ENCODE measurements at places on chromosomes 4 and X.

DNA sequence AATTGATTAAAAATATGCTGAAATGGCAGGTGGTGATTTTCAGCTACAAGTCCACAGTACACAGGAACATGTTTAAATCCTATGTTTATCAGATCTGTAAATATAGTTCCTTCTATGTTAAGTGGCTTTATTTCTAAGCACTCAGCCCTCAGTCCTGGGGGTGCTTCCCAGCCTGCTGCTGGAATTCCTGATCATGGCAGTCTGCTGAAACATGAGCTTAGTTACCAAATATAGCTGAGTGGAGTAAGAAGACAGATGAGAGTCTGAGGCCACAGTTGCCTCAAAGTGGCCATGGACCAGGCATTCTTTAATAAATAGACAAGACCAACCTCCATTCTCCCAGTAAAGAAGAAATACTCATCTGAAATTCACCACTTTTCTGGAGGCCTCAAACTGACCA, 17.1 kb upstream of the DDX60 start:
- no peak for DNase-seq

GRCh38 chrX:118502161-118502789, 6.7 kb downstream of the DOCK11 start:
- DNase-seq: no peak

- DNase-seq: no peak
Measured at GRCh38 chrX:133606990-133607389, 191.7 kb upstream of the GPC4 start.

GRCh38 chr4:69116645-69117321, 20.5 kb downstream of the UGT2B7 start:
- no peak for DNase-seq

DNA sequence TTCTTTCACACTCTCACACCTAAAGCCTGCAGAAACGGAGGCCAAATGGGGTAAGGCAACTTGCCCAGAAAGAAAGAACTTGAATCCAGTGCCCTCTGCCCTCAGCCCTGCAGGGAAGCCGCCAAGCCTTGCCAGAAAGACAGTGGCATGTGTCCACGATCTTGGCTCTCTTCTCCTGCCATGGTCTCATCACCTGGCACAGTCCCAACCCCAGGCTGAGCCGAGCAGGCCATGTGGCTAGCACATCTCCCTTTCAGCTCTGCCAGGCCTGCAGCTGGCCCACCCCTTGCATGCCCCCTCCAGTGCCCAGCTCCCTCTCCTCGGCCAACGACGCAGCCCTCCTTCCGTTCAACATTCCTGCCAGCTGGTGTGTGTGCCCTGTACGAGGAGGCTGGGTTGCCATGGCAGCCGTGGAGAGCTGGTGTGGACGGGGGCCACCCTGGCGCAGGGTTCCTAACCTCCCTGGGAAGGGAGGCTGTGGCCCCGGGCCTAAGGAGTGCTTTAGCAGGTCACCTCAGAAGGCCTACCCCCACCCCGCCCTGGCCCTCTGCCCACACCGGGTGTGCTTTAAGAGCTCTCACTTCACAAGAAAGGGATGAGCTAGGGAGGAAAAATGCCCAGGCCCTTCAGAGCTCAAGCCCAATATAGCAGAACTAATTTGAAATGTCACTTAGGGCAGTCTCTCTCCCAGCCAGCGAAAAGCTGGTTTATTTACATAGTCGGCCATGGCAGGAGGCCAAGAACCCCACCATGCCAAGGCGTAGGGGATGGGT, 73.0 kb upstream of the PJA1 start:
- DNase-seq: no peak

GRCh38 chrX:109390556-109390955, 91.3 kb downstream of the GUCY2F start:
- DNase-seq: no peak

DNA sequence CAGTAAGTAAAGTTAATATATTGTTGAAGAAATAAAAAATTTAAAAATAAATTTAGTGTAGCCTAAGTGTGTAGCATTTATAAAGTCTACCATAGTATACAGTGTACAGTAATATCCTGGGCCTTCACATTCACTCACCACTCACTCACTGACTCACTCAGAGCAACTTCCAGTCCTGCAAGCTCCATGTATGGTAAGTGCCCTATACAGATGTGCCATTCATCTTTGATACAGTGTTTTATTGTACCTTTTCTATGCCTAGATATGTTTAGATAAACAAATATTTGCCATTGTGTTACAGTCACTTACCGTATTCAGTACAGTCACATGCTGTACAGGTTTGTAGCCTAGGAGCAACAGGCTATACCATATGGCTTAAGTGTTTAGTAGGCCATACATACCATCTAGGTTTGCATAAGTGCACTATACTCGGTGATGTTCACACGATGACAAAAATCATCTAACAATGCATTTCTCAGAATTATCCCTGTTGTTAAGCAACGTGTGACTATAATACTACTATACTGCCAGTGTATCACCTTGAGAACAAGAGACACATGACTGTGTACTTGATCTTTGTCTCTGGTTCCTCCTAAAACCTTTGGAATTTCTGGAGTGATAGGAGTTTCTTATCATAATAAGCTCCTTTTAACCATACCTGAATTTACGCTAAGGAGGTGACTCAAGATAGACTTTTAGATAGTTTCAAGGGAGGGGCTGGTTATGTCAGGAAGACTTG, 25.8 kb upstream of the SEPTIN11 start:
- DNase-seq: no peak

- no peak for DNase-seq
Measured at GRCh38 chrX:118644378-118644777, 83.0 kb upstream of the IL13RA1 start.

- DNase-seq: peak; percentile 6
Measured at GRCh38 chrX:100413229-100413628, 3.2 kb upstream of the PCDH19 start.

DNA sequence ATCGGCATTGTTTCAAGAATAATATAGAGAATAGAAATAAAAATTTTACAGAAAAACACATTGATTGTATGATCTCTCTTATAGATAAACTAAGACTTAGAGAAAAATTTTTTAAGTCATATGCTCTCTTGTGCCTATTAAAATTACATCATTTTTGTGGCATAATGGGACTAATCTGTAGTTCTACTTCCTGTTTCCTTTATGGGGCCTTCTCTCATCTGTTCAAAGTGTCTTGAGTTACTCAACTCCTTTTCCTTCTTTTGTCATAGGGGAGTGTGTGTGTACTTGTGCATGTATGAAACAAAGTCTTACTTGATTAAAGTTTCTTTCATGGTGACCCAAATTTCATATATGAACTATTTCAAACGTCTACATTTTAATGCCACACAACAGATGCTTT, 1448.9 kb upstream of the TENM3 start:
- DNase-seq: no peak

- DNase-seq: no peak
Measured at GRCh38 chr4:153533387-153533786, 67.2 kb downstream of the TMEM131L start.

- DNase-seq: peak; percentile 88
Measured at GRCh38 chr4:137531986-137532868, at the start of gene PCDH18. Gene PCDH18, minus strand, starts transcription at chr4:137532494. Its CDS starts 406 bp downstream, at chr4:137532088.

- DNase-seq: no peak
Measured at GRCh38 chr4:75512386-75513211, 1.6 kb downstream of the RCHY1 start.

GRCh38 chr4:34953145-34953799, 1291.0 kb downstream of the ARAP2 start:
- no peak for DNase-seq

- DNase-seq: peak; percentile 92
Measured at GRCh38 chr4:184792950-184793555, 32.7 kb downstream of the ACSL1 start.

- DNase-seq: no peak
Measured at GRCh38 chr4:155164718-155165117, 43.7 kb upstream of the NPY2R start.

DNA sequence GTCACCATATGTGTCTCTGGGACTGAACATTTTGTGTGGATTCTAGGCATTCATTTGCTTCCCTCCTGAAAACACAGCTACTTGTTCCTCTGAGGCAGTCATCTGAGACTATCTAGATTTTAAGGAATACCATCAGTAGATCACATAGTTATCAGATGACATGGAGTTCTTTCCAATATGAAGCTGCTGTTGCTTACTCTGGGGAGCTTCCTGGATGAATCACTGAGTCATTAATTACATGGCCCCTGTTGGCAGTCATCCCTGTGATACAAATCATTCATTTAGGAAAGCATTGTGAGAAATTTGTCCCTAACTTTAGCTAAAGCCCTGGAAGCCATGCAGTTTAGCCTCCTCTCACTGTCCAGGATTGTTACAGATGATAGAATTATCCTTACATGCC, 98.2 kb upstream of the ARSJ start:
- DNase-seq: peak; percentile 68

DNA sequence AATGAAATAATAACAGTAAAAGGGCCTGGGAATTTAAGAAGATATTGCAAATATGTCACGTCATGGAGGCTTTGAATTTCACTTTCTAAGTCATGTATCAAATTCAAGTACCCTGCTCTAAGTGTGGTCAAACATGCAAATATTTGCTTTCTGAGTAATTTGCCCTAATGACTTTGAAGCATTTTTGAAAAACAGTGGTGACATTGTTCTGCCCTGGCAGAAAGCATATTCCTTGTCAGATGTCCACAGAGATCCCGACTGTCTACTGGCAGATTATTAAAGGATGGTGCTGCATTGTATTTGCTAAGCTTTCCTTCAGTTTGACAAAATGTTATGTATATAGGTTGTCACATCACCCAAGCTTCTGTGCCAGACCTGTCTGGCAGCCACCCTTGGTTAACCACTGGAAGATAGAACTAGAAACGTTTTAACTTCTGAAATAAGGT, 92.5 kb downstream of the ANK2 start:
- DNase-seq: peak; percentile 46

DNA sequence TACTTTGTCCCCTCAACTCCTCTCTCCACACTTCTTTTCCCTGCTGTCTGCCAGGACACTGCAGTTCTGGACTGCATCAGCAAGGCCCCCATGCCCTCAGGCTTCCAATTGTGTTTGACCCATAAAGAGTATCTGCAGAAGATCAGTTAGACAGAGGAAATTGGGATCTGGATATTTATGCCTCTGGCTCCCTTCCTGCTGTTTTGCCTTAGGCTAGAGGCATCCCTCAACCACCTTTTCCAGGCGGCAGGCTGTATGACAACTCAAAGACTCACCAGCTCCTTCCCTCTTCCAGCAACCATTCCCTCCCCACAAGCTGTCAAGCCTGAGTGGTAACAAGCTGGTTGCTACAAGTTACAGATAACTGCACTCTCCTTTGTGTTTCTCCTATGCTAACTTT, 66.4 kb upstream of the NDP start:
- no peak for DNase-seq

DNA sequence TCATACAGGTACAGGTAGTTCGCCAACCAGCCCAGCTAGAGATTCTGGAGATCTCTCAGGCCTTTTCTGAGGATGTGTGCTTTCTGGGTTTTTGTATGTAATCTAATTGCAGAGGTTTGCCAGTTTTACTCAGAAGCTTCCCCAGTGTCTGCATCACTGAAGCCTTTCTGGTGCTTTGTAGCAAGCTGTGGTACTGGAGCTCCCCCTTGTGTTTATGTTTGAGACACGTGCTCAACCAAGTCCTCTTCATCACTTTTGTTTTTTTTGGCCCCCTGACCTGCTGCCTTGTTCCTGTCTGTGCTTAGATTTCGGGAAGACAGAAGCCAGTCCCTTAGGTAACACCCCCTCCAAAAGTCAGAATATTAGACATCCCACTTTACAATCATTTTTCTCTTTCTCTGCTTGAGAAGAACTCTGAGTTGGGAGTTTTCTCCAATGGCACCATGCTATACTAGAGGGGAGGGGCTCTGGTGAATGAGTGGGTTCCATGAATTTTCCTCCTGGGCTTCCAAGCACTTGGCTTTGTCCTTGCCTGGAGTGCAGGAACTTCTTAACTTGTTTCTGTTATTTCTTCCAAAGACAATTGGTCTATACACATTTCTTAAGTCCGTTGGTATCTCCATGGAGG, 128.4 kb upstream of the TBC1D9 start:
- DNase-seq: peak; percentile 13

DNA sequence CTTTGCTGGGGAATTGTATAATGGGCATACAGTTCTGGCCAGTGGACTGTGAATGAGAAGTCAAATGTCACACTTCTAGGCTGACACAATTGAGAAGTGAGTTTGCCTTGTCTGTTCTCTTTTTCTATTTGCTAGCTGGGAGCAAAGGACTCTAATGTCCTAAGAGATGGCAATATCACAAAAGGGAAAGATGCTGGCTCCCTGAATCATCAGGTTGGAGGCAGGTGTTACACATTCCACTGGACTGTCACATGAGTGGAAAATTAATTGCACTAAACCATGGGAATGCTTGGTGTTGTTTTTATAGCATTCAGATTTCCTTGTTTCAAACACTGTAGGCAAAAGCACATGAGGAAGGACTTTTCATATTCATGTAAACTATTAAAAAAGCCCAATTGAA, 388.3 kb downstream of the ADAM29 start:
- DNase-seq: no peak

DNA sequence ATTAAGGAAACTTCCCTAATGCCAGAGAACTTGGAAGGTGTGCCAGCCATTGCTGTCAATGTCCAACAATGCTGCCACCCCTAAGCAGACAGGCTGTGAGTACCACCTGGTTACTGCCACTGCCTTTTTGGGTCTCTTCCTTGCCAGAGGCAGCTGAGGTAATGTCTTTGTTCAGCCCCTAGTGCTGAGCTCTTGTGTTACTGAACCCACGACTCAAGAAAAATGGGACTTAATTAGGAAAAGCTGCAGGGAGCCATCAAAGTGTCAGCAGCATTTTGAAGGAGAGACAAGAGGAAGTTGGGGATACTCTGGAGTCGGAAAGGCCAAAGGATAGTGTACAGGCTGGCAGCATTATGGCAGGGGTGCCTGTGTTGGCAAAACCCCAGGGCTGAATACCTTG, 283.7 kb downstream of the AFF2 start:
- no peak for DNase-seq

DNA sequence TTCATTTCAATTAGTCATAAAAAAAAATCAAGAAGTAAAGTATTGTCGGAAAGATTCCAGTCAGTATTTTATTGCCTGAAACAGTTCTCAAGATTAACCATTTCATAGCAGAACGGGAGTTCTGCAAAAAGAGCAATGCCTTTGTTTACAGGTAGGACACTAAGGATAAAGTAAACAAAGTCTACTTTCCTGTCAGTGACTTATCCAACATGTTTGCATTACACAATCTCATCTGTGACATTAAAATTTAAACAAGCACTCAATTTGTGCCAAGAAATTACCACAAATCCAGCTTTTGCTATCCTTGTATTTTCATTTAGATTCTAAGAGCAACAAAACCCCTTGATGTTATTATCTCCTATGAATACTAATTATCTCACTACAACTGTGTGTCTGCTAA, 306.5 kb upstream of the LDB2 start:
- no peak for DNase-seq
